Esophagus squamous epithelium (tissue), 5 donors: ENCODE measurements at places on chromosomes 11 and 22.

- DNase-seq: no peak
Observed at GRCh38 chr11:120751550-120751949, 240.0 kb downstream of the GRIK4 start.

- DNase-seq: no peak
Observed at GRCh38 chr11:17421781-17422180, 33.3 kb upstream of the KCNJ11 start.

GRCh38 chr11:61127991-61128390 is 25.7 kb downstream of the CD5 start:
- DNase-seq: no peak

DNA sequence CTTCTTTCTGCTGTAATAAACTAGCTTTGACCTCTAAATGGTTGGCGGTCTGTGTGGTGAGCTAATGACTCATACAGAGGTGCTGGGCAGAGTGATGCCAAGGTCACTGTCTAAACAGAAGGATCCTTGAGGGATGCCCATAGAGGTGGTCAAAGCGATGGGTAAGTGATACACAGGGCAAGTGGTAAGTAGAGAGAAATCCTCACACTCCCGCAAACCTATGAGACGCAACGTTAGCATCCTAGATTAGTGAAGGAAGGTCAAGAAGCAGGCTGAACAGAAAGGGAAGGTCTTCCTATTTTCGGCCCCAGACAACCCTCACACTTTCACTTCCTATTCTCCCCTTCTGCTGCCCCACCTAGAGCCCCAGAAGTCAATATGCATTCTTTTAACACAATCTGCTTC is 65.6 kb upstream of the SESN3 start:
- no peak for DNase-seq

DNA sequence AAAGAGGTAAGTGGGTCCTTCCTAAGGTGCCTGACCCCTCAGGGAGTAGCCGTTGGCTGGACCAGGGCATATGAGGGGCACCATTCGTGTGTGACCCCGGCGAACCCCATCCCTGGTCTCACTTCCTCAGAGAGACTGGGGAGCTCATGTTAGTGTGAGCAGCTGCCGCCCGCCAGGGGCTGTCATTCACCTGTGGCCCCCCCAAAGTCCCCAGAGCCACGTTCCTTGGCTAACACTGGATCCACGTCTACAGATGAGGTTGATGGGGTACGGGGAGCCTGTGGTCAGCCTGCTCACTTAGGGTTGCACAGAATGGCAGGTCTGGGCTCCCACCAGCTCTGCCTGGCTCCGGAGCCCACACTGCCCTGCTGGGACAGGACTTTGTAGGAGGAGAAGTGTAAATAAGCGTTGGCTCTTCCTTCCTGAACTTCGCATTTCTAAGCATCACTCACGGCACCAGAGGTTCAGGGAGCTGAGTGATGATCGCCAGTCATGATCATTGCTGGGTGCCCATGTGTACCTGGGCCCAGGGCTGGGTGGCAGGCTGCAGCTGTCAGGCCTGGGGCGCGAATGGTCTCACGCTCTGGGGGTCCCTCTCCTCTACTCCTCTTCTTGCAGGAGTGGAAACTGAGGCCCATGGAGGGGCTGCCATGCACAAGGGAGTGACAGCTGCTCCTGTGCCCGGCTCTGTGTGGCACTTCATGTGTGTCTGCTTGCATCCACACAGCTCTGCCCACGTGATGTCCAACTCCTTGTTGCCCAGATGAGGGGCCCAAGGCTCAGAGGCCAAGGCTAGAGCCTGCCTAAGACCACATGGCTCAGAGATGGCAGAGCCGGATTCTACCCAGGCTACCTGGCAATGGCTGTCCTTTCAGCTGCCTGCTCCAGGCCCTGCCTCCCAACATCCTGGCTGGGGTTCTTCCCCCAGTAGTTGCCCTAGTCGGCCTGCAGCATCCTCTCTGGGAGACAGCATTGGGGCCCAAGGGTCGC is 11.1 kb downstream of the TTC38 start:
- no peak for DNase-seq

DNA sequence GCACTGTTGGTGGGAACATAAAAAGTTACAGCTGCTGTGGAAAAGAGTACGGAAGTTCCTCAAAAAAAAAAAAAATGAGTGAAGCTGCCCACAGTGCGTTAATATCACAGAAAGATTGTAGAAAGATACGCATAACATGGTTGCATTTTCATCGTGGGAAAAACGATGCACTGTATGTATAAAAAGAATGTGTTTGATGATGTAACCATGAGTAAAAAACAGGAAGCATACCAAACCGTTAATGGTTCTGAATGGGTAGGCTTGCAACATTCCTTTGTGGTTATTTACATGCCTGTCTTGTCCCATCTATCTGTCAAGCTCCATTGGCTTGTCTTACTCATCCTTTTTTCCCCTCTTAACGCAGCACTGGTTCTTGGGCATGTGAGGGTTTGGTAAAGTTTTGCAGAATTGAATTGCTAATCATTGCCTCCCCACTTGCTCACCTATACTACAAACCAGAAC is 33.8 kb upstream of the DKK3 start:
- DNase-seq: no peak

DNA sequence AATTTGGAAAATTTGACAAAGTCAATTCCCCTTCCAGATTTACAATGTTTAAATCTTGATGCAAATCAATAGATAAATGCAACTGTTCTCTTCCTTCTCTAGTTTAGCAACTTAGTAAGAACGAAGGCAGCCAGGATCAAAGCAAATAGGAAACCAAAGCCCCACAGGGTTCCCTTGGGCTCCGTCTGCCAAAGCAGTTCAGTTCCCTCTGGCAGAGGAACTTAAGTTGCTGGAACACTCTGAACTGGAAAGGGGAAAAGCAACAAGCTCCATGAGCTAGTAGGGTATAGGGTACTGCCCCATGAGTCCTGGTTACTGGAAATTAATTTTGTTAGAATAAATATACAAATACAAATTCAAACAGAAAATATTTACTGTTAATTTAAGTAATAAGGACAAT is 91.3 kb downstream of the RELT start:
- DNase-seq: no peak

DNA sequence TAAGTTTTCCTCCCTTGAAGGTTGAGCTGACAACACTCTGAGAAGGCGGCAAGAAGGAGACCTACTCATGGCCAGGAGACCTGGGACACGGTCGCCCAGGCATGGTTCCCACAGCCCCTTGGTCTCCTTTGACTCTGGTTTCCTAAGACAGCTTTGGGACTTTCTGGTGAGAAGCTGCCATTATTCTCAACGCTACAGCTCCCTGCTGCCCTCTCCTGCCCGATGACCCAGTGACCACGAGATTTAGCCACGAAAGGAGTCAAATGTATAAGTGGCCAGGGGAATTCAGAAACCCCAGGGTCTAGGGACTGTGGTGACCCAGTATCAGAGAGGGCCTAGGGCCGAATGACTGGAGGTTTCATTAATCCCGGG is 699 bp upstream of the SDF2L1 start:
- no peak for DNase-seq

- no peak for DNase-seq
Observed at GRCh38 chr11:45662665-45663485, 2.5 kb downstream of the CHST1 start.

- DNase-seq: no peak
Observed at GRCh38 chr11:2737226-2737590, 37.4 kb upstream of the KCNQ1OT1 start.

DNA sequence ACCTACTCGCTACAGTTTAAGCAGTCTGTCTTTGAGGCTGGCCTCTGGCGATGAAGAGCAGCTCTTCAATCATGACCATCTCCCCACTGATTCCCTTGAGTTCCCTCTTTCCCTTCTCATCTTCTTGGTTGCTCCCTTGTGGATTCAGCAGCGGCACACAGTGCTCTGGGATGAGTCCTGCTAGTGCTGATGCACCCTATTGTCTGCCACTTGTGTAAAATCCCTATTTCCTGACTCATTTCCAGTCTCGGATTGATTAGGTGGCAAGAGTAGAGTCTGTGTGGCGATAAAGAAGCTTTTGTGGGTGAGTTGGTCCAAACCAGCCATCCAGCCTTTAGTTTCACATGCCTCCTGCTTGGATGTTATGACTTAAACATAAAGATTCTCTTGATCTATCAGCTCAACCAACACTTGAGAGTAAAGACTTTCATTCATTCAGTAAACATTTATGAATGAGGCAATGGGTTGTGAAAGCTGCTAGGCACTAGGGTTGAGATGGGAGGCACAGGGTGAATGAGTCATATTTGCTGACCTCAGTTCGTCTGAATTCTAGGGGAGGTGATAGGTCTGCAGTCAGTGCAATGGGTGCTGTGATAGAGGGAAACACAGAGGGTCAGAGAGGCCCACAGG is 219.4 kb upstream of the RAG2 start:
- DNase-seq: no peak

DNA sequence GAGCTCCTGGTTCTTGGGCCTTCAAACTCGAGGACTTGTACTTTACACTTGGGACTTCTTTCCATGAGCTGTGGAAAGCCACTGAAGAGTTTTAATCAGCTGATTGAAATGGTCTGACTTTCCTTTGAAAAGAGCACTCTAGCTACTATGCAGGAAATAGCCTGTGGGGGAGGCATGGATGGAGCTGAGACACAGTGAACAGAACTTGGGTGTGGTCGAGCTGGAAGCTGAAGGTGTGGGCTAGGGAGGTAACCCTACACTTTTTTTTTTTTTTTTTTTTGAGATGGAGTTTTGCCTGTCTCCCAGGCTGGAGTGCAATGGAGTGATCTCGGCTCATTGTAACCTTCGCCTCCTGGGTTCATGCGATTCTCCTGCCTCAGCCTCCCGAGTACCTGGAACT is 17.5 kb upstream of the CAPRIN1 start:
- DNase-seq: no peak

DNA sequence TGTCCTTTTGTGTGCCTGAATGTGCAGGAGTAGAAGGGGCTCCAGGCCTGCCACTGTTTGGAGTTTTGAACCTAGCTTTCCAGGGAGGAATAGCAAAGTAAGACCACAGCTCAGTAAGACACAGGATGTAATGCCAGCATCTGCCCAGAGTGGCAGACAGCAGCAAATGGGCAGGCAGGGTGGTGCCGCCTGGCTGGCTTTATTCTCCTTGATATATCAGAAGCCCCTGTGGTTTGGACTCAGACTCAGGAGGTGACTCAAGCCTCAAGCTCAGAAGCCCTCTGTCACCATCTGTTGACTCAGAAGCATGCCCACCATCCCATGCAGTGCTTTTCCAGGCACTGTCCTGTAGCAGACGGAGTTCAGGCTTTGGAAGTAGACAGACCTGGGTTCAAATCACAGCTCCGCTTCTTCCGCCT is 72.7 kb upstream of the TTC12 start:
- no peak for DNase-seq

DNA sequence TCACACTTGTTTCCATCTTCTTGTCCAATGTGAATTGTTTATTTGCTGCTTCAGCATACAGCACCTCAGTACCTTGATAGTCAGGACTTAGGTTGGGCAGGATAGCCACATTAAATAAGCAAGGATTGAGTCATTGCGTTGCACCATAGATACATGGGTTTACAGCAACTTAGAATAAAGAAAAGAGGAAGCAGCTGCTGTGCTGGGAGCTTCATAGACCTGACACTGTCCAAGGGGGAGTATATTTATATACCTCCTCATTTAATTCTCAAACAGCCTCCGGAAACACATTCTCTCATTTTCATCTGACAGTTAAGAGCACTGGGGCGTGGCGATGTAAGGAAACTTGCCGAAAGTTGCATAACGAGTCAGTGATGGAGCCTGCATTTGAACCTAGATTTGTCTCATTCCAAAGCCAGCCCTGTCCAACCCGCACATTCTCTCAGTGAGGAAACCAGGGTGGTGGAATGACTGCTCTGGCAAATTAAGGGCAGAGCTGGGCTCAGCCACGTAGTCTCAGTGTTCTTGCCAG is 42.2 kb downstream of the UBASH3B start:
- DNase-seq: no peak

DNA sequence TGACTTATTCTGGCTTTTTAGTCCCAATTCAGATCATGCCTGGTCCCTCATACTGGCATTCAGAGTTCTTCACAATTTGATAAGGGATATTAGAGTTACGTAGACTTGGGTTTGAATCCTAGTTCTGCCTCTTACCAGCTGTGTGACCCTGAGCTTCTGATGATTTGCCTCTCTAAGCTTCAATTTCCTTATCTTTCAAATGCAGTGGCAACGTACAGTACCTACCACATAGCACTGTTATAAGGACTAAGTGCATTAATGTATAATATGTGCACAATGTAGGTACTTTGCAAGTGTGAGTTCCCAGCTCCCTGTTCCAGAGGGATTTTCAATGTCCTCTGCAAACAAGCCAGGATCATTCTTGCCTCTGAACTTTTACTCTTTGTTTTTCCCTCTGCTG is 7.3 kb downstream of the RHOG start:
- no peak for DNase-seq

GRCh38 chr22:34709641-34710040 is 356.3 kb upstream of the ISX start:
- DNase-seq: no peak

- no peak for DNase-seq
Observed at GRCh38 chr11:64849598-64850356, 5.3 kb upstream of the CDC42BPG start.

- no peak for DNase-seq
Observed at GRCh38 chr11:134714021-134714656, 302.1 kb upstream of the B3GAT1 start.

- DNase-seq: no peak
Observed at GRCh38 chr11:113593698-113594308, 112.3 kb downstream of the TMPRSS5 start.

GRCh38 chr11:126646701-126647557 is 291.4 kb downstream of the ST3GAL4 start:
- no peak for DNase-seq

DNA sequence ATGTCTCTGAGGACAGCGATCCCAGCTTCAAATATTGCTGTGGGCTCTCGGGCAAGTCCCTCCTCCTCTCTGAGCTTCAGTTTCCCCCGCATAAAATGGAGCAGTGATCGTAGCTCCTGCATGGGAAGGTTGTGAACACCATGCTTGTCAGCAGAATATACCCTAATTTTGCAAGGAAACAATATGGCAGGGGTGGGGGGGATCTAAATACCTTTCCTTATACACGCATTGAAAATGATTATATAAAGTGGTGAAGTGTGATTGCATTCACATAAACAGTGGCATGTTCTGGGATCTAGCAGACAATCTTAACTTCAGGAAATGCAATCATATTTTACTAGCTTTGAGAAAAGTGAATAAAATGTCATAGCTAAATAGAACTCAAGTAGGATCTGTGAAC is 24.0 kb upstream of the RTN4R start:
- no peak for DNase-seq

DNA sequence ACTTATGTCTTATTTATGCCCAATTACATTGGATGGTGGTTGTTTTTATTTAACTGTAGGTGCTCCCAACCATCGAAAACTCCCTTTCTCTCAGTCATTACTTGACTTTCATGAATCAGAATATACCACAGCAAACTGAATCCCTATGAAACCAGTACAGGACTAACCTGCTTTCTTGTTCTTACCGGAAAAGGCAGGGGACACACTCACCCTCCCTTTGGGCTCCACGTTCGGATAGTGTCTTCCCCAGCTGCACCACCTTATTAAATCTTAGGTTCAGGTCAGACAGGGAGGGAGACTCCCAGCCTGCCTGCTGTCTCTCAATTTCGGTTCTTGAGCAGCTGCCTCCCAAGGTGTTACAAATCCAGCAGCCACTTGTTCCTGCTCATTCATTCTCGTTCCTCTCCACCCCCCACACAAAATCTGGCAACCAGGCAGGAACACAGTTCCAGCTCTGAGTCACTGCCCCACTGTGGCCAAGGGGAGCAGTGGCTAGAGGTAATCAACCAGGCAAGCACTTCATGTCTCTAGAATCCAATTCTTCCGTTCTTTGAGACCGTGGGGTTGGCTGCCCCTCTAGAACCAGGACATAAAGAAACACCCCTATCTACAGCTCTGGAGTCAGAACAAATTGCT is 133.0 kb downstream of the PLEKHA7 start:
- DNase-seq: no peak
